T-helper 2 cell (primary cell): ENCODE measurements at places on chromosomes 7 and 10.

DNA sequence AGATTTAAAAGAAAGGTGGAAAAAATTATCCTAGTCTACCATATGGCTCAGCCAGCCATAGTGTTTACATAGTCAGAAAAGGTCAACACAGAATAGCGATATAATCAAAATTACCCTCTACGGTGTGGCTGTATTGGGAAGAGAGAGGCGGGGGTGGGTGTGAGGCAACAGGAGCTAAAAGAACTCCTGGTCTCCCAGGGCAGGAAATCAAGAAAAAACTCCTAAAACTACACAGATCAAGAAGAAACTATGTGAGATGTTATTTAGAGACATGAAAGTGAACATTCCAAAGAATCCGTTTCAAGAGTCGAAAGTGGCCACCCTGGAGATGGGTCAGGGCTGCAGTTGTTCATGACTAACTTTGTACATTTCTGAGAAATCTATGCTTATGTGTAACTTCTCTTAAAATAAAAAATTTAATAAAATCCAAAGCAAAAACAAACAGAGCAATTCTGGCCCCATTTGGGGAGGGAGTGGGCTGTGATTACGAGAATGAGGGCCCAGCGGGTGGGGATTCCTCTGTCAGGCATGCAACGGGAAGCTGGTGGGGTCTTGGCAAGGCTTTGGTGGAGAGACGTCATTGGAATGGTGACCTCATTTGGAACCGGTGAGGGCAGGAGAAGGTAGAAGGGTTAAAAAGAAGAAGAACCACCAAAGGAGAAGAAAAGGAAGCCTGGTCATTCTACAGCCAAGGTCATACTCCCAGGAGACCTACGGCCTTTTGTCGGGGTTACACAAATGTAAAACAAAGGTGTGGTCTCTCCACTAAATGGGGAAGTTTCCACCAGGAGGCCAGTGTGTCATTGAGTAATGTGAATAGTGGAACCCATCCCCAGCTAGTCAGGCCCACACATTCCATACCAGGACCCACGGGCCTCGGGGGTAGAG, 71.2 kb upstream of the DUSP5 start:
- DNase-seq: no peak

DNA sequence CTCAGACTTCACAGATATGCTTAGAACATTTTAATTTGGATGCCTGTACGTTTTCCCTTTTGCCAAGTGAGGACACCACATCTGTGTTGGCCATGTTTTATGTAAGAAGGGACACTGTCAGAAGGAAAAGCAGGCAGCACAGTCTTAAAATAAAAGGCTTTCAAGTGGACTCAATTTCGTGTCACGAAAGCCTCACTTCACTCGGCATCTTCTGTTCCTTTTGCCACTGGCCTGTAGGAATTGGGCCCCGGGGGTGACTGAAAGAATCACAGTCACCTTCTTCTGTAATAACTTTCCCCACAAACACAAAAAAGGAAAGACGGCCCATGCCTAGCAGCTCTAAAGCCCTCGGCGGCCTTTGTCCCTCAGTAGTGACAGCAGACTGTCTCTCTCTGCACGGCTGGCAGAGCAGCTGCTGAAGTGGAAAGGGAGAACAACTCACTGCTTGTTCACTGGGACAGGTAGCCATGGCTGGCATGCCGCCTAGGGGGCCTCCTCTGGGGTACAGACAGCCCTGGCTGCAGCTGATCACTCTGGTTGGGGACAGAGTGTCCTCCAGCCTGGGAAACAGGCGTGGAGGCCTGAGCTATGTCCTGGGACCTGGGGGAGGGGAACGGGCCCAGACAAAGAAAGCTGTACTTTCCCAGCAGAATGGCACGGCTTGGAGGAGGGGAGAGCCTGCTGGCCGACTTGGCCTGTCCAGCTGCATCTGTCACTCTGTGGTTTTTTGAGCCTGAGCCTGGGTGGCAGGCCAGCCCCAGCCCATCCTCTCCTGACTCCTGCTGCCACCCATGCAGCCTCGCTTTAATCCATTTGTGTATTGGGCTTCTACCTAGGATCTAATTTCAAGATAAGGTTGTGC, 4.4 kb downstream of the RASSF4 start:
- no peak for DNase-seq

- DNase-seq: no peak
Observed at GRCh38 chr10:79399223-79399831, 46.1 kb downstream of the ZCCHC24 start.

DNA sequence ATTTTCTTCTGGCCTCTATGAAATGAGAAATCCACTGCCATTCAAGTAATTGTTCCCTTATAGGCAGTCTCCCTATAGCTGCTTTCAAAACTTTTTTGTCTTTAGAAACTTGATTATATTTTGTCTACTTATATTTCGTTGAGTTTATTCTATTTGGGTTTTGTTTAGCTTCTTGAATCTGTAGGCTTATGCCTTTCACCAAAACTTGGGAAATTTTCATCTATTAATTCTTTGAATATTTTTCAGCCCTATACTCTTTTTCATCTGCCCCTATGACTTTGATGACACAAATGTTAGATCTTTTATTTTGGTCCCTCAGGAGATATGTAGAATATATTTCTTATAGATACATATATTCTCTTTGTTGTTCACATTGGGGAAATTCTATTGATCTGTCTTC, 48.3 kb upstream of the HHEX start:
- DNase-seq: no peak

DNA sequence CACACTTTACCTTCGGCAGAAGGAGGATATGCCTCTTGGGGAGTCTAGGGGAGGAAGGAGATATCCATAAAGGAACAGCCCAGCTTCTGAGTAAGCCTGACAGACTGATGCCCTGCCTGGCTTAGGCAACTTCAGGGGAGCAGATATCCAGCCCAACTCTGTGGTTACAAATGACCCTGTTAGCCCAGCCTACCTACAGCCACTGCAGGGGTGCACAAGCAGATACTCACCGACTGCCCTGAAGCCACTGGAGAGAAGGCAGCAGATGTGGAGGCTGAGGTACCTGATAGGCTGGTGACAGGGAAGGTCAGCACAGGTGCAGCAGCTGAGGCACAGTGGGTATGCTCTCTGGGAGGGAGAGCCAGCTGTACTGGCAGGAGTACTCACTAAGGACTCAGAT, 770.2 kb downstream of the GRID1 start:
- DNase-seq: no peak

GRCh38 chr7:8390262-8390626, 43.2 kb upstream of the NXPH1 start:
- no peak for DNase-seq

- no peak for DNase-seq
Observed at GRCh38 chr7:139522830-139523198, 671 bp upstream of the CLEC2L start.

DNA sequence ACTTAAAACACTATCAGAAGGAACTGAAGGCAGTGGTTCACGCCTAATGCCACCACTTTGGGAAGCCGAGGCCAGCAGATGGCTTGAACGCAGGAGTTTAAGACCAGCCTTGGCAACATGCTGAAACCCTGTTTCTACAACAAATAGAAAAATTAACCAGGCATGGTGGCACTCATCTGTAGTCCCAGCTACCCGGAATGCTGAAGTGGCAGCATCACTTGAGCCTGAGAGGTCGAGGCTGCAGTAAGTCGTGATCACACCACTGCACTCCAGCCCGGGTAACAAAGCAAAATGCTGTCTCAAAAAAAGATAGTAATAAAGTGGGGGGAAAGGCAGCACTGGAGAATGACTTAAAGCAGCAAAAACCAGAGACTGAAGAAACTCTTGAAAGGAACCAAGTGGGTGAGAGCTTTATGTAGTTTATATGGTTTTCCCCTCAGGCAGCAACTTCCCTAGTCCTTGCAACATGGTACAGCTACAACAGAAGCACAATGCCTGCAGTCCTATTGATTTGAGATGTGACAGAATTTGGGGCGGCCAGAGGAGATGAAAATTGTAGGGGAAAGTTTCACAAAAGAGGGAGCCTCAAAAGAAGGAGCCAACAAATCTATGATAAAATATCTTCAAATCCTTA, 38.1 kb downstream of the GDI2 start:
- no peak for DNase-seq

DNA sequence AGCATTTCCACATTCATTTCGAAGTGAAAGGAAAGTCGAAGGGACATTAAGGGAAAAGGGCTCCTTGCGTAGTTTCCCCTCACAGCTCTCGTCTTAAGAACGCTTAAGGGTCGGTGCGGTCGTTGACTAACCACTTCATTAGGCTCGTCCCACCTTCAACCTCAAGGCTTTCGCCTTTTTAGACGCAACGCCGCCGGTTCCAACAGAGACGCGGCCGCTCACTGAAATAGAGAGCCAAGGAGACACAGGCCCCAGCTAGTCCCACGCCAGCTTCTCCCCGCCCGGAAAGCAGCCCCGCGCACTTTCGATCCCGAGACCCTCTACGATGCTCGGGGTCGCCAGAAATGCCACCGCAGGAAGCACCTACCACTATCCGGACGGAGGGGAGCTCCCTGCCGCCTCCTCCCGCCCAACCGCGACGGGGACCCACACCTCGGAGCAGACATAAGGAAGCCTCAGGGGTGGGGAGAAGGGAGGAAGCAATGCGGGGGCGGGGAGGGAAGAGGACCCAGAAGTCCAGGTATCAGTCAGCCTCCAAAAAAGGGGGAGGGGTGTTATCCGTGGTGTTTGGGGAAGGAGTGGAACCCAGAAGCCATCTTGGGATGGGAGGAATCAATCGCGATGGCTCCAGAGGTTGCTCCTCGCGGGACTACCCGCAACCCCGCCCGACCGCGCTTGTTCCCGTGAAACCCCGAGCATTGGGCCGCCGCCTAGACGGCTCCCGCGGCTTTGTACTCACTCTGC, 559 bp downstream of the TRA2A start:
- peak; percentile 16 for DNase-seq

DNA sequence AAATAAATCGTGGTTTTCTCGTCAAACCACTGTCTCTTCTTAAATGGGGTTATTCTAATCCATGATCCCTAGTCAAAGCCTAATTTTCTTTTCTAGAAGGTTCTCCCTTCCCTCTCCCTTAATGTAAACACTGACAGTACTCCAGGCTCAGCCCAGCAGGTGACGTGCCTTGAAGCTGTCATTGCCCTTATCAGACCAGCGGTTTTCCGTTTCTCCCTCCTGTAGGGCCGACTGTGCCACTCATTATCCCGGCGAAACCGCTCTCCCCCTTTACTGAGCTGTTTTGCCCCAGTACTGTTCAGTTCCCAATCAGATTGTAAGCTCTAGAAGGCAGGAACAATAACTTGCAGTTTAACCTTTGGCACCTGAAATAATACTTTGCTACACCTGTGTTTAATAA, 153.5 kb upstream of the RHEB start:
- DNase-seq: no peak

DNA sequence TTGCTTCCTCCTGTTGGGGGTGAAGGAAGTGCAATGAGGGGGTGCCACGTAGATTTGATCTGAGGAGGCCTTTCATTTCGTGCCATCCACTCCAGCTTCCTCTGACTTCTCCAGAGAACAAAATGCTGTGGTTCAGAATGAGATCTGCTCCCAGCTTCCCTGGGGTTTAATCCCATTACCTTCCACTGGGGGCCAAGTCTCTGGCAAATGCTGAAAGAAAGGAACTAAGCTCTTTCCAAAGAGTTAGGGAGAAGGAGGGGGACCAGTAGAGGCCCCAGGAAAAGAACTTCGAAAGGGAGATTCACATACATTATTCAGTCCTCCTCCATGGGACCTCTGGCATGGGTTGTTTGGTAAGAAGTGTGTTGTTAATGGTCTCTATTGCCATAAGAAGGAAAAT, 727.0 kb downstream of the TYW1 start:
- DNase-seq: no peak

GRCh38 chr7:87116315-87116714, 35.9 kb upstream of the DMTF1 start:
- peak; percentile 15 for DNase-seq

DNA sequence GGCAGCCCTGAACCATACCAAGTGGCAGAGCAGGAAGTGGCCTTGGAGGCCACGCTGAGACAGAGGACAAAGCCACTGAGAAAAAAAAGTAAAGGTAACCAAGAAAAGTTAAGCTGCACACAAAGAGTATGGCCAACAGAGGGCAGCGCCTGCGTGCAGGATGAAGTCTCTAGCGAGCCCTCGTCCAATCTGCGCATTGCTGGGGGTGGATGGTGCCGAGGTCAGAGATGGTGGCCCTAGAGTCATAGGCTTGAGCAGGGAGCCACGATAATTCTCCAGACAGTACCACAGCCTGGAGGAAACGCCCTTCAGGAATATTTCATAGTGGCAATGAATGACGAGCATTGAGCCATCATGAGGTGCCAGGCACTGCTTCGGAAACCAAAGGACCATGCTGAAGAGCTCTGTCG, 9.7 kb downstream of the ATP6V0E2 start:
- no peak for DNase-seq

GRCh38 chr7:154990964-154991540, 11.9 kb downstream of the PAXIP1 start:
- DNase-seq: no peak

- DNase-seq: no peak
Observed at GRCh38 chr7:98641646-98642500, 24.8 kb downstream of the NPTX2 start.

- peak; percentile 37 for DNase-seq
Observed at GRCh38 chr7:114786455-114786854, 135.4 kb upstream of the MDFIC start.

DNA sequence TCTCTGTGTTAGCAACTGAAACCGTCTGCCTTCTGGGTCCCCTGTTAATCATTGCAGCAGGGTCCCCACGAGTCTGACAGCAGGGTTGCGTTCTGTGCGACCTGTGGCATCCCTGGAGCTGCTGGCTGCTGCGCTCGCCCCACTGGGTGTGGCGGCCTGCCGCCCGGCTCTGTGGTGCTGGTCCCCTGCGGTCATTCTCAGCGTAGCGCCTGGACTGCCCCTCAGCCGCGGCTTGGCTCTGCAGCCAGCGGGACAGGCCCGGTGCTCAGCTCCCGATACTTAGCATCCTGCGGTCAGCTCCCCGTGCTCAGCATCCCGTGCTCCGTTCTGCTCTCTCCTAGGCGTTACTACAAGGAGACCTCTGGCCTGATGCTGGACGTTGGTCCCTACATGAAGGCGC, 35.0 kb downstream of the LHPP start:
- DNase-seq: no peak

- DNase-seq: no peak
Observed at GRCh38 chr7:155333346-155334234, 35.9 kb downstream of the INSIG1 start.

GRCh38 chr10:34172936-34173533, 642.1 kb downstream of the PARD3 start:
- no peak for DNase-seq

DNA sequence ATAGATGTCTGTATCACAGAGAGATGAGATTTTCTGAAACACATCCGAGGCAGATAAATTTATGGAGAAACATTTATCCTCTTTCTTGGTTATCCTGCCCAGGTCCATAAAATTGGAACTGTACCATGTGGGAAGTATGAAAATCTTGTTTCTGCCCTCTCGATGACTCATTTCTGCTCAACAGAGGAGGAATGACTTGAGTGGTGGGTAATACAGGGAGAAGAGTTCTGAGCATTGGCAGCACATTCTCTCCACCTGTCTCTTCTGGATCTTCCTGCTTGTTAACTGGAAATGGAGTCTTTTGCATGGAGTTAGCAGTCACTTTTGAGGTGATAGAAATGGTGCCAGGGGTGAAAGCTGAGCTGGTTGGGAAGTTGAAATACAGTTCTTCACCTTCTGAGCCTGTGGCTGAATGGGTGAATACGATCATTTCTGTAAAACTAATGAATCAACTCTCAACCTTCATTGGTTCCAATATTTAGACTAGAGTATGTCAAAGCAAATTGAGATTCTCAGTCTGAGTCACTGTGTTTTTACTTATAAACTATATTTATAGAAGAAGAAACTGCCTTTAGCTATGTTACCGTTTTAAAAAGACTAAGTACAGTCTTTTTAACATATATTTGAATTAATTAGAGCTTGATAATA, 945.5 kb downstream of the SORCS3 start:
- DNase-seq: peak; percentile 8

- no peak for DNase-seq
Observed at GRCh38 chr7:7565746-7566650, 686 bp upstream of the MIOS start.

GRCh38 chr7:124349443-124349842, 316.6 kb upstream of the TMEM229A start:
- no peak for DNase-seq
